Naive thymus-derived CD8-positive, alpha-beta T cell (primary cell): ENCODE measurements at places on chromosomes 5 and 9.
A peak's percentile ranks its signal among the peaks of the same experiment; 100 is the strongest.

GRCh38 chr5:56837956-56838355 lies 22.6 kb downstream of the MAP3K1 start:
- DNase-seq, result no peak

DNA sequence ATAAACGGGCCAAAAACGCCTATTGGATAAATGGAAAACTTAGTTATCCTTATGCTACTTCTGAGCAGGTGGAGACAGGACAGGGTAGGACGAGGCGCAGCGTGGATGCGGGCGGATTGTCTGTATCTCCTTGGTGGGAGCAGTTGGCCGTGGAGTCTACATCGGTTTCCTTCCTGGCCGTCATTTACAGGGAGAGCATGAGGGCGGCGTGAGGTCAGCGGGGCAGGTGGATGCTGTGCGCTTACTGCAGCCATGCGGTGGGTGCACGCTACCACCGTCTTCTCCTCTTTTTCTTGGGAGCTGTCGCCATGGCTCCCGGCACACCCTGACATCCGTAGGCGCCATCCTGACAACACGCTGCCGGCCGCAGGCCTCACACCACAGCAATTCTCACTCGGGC lies 121.3 kb downstream of the ADAMTS2 start:
- no peak for DNase-seq

DNA sequence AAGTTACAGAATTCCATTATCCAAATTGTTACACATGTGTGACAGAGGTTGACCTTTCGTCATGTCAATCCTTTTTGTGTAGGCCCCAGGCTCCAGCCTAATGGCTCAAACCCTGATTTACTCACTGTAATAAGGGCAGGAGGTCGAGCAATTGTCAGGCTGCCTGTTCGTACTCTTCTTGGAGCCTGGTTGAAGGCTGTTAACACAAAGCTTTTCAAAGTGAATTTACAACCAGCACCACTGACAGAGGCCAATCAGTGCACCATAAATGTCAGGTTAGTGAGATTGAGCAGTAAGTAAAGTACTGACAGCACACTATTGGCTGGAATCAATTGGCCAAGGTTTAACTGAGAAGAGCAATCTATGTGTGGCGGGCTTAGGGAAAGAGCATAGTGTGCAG lies 16.8 kb downstream of the PRDM6 start:
- DNase-seq, result no peak

DNA sequence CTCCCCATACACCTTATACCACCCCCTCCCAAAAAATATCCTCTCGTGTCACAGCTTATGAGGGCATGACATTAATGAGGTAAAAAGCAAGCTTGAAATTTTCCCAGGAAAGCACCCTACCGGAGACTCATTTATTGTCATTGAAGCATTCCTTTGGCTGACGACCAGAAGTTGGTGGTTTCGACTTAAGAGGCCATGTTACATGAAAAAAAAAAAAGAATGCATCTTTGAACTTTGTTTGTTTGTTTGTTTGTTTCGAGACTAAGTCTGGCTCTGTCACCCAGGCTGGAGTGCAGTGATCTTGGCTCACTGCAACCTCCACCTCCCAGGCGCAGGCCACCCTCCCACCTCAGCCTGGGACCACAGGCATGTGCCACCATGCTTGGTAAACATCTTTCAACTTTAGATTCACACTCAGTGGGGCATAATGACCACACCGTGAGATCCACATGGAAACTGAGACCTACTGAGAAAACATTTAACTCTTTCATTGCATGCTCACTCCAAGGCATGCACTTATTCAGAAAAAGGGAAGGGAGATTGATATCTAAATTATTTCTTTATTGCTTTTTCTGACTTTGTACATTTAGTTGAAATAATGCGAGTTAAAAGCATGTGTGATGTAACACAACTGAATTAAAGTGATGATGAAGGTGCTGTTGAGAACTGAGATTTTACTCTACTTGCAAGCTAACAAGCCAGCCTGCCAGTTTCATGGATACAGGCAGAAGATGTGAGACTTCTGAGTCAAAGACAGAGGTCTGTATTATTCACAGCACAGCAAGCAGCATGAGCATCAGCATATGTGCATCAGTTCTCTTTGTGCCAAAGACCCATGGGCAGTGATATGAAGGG lies 5.1 kb upstream of the RAB14 start:
- DNase-seq, result no peak

- no peak for DNase-seq
Measured at GRCh38 chr5:81779125-81779915, 28.4 kb upstream of the SSBP2 start.

- no peak for DNase-seq
Measured at GRCh38 chr9:3963643-3964369, 336.1 kb downstream of the GLIS3 start.

GRCh38 chr5:79876456-79876855 lies 114.6 kb downstream of the MTX3 start:
- DNase-seq, result no peak

GRCh38 chr5:93454896-93455295 lies 126.1 kb downstream of the NR2F1-AS1 start:
- no peak for DNase-seq

GRCh38 chr9:91771864-91772263 lies 178.2 kb downstream of the ROR2 start:
- DNase-seq, result no peak

DNA sequence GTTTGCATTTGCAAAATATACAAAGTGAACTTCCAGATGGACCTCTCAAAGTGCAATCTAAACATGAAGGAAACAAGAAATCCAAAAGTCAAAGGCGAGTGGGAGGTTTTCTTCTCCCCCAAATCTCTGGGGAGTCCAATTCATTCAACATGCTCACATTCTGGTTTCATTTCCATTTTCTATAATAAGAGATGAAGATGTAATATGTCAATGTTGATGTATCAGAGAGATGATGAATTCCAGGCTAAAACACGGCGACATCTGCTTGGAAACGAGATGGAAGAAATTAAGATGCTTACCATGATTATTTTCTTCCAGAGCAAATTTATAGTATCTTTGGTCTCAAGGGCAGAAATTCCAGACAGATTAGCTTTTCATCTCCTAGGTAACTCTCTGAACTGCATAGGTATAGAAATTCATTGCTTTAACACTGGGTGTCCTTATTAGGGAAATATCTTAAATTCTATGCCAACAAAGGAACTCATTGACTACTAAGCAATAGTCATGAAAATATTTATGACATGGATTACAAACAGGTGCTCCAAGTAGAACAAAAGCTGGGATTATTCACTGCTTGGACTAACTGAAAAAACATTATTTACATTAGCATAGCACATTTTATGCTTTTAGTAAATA lies 287.9 kb downstream of the SEC61B start:
- no peak for DNase-seq

DNA sequence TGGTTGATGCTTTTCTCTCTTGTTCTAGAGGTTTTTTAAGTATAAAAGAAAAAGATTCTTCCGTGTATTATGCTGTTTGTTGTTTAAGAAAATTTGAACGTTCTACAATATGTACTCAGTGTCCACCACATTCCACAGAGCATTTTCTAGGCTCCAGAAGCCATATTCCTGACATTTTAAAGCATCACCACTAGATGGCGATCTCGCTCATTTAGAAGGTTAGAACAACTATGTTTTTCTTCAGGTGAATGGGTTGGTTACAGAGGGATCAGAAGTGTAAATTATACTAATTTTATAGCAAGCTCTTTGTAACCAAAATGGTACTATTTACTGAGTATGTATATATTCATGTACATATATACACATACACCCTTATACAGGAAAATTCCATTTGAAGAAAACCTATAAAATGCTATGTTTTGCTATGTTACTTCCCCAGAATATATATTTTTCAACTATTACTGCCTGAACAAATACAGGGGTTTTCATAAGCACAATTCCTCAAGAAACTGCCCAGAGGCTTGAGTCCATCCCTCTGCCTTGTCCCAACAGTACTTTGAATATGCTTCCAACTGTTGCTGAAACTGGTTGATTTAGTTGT lies 284.3 kb downstream of the CCDC171 start:
- no peak for DNase-seq

DNA sequence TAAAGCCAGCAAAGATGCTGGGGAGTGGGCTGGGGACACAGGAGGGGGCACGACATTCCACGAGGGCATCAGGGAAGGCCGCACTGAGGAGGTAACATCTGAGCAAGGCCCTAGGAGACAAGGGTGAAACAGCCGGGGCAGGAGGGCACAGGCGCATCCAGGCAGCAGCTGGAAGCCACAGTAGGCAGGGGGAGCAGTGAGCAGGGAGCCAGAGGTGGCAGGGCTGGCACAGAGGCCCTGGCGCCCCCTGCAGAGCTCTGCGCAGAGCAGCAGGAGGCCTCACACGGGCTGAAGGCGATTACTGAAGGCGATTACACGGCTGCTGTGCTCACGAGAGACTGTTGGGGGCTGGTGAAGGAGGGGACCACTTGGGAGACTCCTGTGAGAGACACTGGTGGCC lies 15.4 kb downstream of the LMAN2 start:
- DNase-seq, result no peak

DNA sequence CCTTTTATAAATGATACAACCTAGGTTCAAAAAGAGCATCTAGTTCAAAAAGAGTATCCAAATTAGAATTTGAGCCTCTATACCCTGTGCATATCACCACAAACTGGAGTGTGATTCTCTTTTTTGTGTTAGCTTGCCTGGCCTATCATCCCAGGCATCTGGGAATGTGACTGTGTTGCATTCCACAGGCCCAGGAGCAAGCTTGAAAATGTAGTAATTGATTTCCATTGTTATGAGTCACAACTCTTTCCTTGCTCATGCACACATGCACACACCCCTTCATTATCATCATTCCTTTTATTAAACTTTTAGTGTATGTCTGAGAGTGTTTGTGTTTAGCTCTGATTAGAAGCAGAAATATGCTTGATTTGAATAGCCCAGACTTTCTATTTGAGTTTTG lies 75.2 kb downstream of the FCHO2 start:
- DNase-seq, result no peak

GRCh38 chr9:137303151-137303892 lies 1.3 kb upstream of the NRARP start:
- DNase-seq, result no peak

- no peak for DNase-seq
Measured at GRCh38 chr9:2559192-2560152, 62.1 kb upstream of the VLDLR start.

DNA sequence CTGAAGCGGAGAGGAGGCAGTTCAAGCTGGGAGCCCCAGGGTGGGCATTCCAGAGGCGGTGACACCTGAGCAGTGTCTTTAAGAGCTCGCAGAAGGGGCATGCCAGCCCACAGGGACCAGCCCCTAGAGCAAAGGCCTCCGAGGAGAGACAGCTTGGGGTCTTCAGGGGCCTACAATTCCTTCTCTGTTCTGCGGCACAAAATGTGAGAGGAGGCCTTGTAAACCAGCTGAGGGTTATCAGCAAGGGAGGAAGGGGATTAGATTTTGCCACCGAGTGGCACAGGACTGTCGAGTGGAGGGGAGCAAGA lies 505 bp upstream of the SIGMAR1 start:
- DNase-seq, result no peak

- DNase-seq, result peak; percentile 17
Measured at GRCh38 chr9:130433168-130433946, 11.4 kb upstream of the ASS1 start.

DNA sequence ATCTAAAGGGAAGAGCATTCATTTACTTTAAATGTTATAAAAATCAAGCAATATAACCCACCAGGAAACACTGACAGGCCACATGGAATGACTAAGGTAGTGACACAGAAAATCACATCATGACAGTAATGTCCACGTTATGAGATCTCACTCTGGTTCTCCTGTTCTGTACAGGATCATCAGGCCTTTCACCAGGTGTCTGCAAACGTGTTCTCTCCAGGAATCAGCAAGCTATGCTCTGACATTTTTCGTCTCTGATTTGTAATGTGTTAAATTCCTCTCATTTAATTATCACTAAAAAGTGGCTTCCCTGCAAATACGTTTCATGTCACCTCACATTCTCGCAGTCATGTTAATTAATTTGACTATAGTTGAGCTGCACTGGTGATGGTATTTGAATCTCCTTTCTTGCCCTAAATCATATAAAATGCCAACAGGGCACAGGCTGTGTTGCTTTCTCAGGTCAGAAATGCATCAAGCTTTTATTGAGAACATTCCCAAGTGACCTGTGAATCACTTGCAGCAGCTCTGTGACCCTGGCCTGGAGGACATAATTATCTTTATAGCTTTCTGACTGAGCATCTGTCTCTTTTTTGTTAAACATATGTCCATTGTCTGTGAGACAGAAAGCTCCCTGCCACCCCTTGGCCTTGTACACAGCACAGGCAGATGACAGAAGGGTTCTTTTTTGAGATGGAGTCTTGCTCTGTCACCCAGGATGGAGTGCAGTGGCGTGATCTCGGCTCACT lies 196.2 kb downstream of the DIRAS2 start:
- DNase-seq, result no peak

- no peak for DNase-seq
Measured at GRCh38 chr5:38462976-38463633, 93.3 kb downstream of the LIFR start.

- DNase-seq, result no peak
Measured at GRCh38 chr9:124696101-124696500, 75.0 kb downstream of the NR6A1 start.

DNA sequence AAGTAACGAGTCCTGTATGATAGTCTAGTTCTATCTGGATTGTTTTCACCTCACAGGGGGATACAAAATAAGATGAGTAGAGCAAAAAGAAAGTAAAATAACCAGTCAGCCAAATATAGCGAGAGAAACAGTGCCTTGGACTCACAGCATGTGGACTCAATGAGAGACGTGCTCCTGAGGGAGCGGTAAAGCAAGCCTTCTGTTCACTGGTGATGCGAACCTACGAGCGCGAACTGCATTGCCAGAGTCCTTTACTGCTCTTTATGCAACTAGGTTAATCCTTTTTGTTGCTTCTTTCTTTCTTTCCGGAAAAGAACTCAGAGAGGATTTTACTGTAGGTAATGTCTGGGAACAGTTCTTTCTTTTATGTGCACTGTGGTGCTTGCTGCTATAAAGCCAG lies 132.7 kb downstream of the ANXA1 start:
- DNase-seq, result no peak

DNA sequence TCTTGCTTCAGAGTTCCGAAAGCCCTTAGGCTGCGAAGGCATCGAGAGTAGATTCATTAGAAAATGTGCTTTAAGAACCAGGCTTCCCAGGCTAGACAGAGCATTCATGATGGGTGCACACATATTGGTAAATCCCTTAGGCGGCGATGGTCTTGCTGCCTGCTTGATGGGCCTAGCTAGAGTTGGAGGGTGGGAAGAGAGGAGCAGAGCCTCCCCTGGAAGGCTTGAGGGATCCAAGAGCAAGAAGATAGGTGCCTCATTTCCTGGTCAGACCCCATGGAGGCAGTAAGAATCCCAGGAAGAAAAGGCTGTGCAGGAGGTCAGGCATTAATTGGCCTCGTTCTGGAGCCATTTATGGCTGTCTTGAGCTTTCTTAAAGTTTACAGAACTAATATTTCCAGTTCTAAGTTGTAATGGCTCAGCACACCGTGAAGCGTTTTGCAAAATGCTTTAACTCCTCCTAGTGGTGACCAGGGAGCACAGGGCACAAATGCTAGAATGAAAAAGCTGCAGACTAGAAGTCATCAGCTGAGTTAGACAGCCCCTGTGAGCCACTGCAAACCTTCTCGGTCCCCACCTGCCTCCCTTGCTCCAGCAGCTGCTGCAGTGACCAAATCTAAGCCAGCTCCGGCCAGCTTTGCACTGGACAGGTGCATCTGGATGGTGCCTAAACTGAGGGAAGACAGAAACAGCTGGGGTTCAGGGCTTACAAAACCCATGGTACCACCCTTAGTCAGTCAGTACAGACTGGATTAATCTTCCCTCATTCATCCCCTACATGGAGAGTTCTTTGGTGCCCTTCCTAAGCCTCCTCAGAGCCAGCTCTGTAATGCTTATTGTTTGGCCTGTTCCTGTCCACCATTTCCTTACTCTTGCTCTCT lies 14.7 kb downstream of the SLC45A2 start:
- no peak for DNase-seq

- DNase-seq, result peak; percentile 38
Measured at GRCh38 chr5:73447530-73448462, 781 bp downstream of the FOXD1 start.
